ENCODE measurements at places on chromosomes 1 and 21.
A peak's percentile ranks its signal among the peaks of the same experiment; 100 is the strongest.

DNA sequence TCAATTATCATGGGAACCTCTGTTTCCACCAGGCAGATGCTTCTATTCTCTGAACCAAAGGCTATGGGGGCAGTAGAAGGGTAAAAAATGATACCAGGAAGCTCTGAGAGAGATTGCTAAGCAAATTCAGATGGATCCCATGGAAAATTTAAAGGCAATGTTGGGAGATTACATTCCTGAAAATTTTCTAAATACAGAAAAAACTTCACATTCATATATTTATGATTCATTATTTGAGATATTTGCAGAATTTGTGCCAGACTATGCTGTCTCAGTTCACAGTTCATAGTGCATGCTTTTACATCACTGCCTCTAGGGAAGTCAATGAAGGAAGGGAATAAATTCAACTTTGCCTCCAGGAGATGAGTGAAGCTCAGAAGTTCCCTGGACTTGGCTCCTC lies 57.5 kb downstream of the KCNT2 start:
- peak; percentile 12 for DNase-seq

GRCh38 chr1:202197653-202198365 lies 4.2 kb downstream of the LGR6 start:
- no peak for DNase-seq

DNA sequence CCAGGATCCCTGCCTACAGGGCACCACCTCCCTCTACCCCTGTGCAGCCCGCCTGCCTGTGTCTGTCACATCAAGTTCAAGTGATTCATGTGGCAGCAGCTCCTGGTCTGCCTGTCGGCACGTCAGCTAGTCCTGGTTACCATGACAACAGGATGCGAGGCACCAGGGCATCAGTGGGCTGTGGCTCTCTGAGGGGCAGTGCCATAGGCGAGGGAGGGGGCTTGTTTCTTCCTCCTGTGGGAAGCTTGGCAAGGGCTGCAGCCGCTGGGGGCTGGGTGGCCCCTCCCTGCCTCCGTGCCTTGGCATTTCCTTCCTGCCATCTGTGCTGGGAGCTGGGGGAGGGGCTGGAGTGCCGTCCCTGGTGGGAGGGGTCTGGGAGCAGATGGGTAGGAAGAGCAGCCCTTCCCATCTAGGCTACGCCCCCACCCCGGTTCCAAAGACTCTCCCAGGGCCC lies 43.1 kb downstream of the FOXO6 start:
- DNase-seq = peak; percentile 51

DNA sequence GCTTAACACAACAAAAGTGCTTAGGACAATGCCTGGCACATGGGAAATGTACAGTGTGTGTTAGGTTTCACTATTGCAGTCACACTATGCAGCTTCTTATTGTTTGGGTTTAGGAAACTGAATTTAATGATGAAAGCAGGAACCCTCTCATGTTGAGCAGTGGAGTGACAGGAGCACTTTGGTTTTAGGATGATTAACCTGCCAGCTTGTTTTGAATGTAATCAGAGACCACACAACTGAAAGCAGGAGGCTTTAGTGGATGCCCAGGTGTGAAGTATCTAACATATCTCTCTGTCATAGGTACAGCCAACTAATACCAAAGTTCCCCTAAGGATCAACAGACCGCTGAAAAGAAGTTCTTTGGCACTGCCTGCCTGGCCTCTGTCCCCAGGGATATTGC lies 406.9 kb upstream of the USP24 start:
- no peak for DNase-seq

DNA sequence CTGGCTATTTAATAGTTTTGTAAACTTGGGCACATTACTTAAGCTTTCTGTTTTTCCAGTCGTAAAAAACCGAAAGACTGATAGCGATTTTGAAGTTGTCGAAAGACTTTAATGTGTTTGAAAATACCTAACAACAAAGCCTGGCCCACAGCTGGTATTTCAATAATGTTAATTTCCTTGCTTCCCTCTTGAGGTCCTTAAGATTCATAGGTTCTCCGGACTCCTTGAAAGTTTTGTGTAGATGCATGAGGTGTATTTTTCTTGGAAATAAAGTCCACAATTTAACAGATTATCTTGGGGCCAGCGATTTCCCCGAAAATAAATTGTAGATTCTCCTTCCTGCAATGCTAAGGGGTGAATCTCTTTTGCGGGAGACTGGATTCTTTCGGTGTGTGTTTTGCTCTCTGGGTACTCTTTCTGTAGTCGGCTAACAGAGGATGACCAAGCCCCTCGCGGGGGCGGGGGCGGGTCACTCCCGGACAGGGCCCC lies 735 bp upstream of the YTHDF2 start:
- peak; percentile 12 for DNase-seq

DNA sequence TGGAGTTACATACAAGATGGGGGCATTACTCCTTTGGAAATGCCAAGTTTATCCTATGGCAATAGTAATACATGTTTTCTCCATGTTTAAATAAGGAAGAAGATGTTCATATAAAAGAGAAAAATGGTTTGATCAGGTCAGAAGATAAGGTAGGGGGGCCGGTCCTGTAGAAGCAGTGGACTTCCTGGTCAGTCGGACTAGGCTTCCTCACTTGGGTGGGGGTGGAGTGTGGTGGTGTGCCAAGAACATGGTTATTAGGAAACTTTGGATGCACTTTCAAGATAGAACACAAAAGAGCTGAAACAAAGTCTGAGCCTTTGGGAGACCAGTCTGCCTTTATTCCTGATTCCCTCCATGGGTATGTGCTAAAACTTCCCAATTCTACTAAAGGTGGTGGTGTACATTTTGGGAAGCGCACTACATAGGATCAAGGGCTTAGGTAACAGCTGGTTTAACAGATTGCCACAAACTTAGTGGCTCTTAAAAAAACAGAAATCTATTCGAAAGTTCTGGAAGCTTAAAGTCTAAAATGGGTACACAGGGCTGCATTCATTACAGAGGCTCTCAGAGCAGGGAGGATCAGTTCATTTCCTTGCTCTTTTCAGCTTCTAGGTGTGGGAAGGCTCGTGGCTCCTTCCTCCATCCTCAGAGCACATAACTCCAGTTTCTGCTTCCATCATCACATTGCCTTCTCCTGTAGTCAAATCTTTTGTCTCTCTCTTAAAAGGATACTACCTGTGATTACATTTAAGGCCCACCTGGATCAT lies 64.6 kb downstream of the KDM1A start:
- DNase-seq = no peak

DNA sequence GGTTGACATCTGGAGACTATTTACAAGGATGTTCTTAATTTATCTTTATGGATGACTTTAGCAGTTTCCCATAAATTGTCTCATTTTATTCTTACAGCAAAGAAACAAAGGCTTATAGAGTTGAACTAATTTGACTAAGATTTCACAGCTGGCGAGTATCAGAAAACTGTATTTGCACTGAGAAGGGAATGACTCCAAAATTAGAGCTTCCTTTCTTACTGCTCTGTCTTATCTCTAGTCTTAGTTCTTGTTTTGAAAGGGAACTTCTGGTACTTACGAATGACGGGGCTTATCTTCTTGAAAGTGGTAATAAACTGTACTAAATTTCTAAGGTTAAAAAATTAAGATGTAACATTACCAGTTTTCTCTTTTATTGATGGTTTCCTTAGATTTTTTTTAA lies 13.6 kb downstream of the CNST start:
- no peak for DNase-seq

DNA sequence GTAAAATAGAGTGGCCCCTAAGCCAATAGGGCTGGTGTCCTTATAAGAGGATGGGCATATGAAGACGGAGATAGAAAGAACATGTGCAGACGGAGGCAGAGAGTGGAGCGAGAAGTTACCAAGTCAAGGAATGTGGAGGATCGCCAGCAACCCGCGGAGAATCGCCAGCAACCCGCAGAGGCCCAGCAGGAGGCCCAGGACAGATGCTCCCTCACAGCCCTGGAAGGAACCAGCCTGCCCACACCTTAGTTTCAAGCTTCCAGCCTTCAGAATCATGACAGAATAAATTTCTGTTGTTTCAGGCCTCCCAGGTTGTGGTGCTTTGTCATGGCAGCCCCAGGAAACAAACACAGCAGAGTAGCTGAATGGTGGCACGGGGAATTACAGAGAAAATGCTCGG lies 9.6 kb downstream of the CLDN14 start:
- DNase-seq = no peak

GRCh38 chr21:43611598-43612369 lies 47.5 kb downstream of the HSF2BP start:
- DNase-seq = peak; percentile 49

DNA sequence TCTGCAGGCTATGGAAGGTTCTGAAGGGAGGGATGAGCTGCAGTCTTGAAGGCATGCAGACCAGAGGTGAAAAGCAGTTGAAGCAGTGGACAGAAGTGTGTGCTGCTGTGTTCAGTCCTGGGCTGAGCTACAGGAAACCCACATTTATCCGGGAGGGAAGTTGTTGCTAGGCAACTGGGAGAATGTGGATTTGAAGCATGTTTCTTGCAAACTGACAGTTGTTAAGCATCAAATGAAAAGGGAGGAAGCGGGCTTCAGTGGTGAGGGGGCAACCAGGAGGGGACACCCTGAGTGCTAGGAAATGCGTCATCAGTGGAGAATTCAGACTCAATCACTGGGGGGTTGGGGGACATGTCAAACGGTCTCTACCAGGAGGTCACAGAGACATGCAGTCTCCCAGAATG lies 28.7 kb downstream of the ABCA4 start:
- peak; percentile 85 for DNase-seq

- no peak for DNase-seq
Measured at GRCh38 chr1:181117648-181118449, 29.3 kb downstream of the IER5 start.

DNA sequence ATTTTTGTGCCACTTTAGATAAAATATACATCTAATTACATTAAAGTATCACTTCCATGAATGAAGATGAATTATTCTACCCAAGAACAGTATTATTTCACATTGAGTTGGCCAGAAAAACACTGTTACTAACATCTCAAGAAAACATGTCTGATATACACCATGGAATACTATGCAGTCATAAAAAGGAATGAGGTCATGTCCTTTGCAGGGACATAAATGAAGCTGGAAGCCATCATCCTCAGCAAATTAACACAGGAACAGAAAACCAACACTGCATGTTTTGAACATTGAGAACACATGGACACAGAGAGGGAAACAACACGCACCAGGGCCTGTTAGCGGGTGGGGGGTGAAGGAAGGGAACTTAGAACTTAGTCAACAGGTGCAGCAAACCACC lies 69.0 kb downstream of the TESK2 start:
- no peak for DNase-seq

DNA sequence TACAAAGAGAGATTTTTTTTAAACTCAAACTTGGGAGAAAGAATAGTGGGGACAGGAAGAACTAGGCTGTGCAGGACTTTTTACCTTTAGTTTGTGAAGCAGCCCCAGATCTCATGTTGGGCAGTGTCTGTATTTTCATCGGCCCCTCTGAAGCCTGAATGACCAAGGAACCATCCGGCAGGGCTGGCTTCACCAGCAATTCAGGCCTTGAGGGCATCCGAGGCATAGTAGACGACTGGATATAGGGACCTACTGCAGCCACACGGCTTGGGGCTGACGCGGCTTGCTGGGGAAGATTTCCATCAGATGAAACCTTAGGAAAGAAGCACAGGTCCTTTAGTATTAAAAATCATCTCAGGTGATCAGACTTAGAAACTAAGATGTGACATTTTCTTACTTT lies 43.7 kb downstream of the TP53BP2 start:
- DNase-seq = no peak

DNA sequence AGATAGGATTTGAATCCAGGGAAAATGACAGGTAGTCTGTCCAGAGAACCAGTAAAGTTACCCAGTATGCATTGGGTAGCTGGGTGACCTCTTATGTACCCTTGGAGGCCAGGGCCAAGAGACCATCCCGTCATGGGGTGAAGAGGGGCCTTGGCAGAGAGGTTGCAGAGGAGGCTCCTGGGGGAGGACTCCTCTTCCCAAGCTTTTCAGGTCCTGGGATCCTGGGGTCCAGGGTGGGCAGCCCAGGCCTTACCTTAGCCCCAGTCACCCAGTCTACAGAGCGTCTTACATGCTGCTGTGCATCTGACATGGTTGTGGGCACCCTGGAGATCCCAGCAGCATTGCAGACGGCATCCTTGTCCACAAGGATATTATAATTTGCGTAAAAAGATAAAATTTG lies 14.0 kb downstream of the PMF1 start:
- no peak for DNase-seq

DNA sequence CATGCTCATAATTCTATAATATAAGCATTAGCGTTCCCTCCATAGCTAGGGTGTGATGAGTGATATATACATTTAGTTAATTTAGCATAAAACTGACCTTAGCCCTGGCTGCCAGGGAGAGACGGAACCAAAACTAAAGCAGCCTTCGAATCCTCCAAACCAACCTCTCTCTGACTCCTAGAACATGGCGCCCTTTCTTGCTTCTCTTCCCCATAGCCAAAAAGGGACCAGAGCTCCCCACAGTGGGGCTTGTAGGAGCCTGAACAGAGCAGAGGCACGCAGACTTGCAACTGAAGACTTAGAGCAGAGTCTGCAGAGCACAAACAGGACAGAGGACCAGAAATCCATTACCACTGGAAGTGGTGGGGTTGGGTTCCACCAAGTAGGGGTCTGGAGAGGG lies 17.7 kb downstream of the IRF2BP2 start:
- no peak for DNase-seq

GRCh38 chr1:178023181-178023618 lies 53.3 kb upstream of the SEC16B start:
- no peak for DNase-seq

- DNase-seq = peak; percentile 49
Measured at GRCh38 chr1:175146529-175147213, 45.9 kb downstream of the KIAA0040 start.

DNA sequence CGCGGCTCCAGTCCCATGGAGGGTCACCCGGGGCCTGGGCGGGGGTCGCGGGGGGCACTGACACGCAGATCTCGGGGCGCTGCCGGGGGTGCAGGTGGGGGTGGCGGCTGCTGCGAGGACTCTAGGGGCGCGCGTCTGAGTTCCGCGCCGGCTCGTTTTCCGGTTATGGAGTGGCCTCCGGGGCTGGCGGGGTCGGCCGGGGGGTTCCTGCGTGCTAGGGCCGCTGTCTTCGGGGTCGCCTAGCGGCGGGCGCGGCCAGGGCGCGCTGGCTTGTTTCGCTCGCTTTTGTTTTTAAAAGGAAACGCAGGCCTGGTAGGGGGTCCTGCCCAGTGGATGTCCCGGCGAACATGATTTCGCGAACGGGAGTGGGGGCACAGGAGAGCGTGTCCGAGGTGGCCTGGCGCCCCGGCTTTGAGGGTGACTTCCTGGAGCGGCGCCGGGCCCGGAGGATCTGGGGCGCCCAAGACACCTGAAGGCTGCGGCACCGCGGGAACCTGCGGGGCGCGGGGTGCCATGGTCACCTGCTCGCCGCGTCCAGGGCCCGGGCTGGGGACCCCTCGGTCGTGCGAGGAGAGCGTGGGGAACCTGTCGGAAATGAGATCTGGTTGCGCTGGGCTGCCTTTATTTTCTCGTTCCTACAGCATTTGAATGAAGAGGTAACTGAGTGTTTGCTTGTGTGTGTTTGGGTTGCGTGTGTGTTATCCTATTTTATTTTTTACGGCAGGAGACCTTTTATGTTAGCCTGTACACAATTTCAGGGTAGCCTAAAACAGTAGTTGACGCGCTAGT lies 618 bp downstream of the ETS2 start:
- DNase-seq = no peak

DNA sequence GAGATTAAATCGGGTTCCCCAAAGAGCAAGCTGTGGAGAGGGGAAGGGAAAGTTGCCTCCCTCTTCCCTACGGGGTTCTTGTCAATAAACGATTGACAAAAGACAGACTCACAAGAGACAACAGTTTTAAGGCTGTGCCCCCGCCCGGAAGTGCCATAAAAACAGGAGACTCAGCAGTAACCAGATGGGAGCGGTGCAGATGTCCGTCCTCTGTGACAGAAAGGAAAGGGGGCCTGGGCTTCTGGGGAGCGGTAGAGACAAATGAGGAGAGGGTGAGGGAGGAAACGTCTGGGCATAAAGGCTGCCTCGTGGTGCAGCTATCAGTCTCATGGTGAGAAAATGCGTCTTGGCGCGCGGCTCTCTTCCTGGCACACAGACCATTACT lies 5.9 kb downstream of the TP73 start:
- no peak for DNase-seq
